Activated gamma-delta T cell (primary cell): ENCODE measurements at places on chromosomes 7 and 10.

- DNase-seq, result no peak
Measured at GRCh38 chr10:53052521-53053164, 280.1 kb upstream of the MBL2 start.

DNA sequence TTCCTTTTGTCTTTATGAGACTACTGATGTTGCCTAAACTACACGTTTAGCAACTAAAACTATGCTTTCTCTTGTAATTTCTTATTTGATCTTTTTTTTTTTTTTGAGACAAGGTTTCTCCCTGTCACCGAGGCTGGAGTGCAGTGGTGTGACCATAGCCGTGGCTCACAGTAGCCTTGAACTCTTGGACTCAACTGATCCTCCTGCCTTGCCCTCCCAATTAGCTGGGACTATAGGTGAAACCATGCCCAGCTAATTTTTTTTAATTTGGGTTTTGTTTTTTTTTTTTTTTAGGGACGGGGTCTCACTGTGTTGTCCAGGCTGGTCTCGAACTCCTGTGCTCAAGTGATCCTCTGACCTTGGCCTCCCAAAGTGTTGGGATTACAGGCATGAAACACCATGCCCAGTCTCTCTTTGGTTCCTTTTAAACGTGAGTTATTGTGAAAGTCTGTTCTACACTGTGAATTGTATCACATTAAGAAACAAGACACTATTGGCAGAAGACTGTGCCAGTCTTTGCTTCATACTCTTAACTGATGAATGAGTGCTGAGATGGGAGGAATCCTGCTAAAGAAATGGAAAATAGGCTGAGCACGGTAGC, 6.4 kb downstream of the TMEM248 start:
- no peak for DNase-seq

- no peak for DNase-seq
Measured at GRCh38 chr7:20393021-20393610, 62.4 kb downstream of the ITGB8 start.

DNA sequence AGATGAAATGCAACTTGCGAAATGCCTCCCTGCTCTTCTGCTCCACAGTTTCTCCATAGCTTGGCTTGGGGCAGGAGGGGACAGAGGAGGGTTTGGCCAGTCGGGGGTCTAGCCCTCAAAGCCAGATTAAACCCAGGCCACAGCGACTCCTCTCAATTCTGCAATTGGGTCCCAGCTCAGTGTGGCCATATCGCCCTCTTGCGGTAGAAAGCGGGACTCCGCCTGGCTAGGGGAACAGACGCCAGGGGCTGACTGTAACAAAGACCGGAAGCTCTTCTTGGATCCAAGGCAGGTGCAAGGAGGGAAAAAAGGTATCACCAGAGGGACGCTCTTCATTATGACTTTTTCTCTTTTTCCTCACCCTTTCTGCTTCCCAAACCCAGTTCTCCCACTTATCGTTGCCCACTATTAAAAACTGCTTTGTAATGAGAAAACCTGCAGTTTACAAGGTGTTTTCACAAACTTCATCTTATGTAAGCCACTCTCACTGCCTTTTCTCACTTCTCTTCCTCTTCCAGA, 36.6 kb upstream of the TNPO3 start:
- no peak for DNase-seq

DNA sequence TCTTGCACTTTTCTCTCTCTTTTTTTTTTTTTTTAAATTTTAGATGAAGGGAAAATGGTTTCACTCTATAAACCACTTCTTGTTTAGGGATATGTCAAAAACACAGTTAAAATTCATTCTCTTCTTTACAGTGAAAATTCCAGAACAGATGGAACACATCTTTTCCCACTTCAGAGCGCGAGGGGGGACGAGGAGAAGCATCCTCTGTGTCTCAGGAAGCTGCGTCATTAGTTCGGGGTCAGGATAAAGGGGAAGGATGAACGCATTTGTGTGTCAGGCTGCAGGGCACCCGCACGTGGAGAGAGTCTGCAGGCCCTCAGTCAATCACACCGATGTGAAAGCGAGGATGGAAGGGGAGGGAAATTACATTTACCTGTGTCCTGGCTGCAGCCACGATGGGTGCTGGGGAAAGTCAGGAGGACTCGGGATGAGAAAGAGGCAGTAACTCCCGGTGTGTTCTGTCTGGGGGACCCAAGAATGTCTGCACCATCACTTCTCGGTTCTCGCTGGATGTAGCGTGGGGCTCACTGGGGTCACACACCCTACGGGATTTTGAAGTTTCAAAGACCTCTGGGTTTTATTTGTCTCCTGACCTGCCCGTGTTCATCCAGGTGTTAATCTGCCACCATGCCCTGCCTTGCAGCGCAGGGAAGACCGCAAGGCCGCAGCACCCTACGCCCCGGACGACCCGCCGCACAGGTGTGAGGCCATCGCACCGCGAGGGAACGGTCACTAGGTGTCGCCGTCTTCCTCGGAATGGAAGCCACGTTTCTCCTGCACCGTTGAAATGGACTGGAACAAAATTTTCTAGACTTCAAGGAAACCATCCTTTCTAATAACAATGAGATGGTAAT, 66.7 kb upstream of the PITRM1 start:
- peak; percentile 35 for DNase-seq

- no peak for DNase-seq
Measured at GRCh38 chr7:80287400-80288174, 153.0 kb downstream of the GNAI1 start.

DNA sequence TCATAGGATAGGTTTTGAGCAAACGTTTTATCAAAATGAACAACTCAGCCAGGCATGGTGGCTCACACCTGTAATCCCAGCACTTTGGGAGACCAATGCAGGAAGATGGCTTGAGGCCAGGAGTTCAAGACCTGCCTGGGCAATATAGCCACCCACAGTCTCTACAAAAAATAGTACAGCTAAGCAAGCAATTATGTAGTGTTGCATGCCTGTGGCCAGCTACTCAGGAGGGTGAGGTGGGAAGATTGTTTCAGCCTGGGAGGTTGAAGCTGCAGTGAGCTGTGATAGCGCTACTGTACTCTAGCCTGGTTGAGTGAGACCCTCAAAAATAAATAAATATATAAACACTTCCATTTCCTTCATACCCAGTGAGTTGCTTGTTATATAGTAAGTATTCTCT, 67.1 kb downstream of the LSMEM1 start:
- no peak for DNase-seq

GRCh38 chr10:78332657-78333056, 299.0 kb downstream of the RPS24 start:
- DNase-seq, result no peak

GRCh38 chr7:120273476-120273975, 551 bp downstream of the KCND2 start:
- DNase-seq, result no peak

DNA sequence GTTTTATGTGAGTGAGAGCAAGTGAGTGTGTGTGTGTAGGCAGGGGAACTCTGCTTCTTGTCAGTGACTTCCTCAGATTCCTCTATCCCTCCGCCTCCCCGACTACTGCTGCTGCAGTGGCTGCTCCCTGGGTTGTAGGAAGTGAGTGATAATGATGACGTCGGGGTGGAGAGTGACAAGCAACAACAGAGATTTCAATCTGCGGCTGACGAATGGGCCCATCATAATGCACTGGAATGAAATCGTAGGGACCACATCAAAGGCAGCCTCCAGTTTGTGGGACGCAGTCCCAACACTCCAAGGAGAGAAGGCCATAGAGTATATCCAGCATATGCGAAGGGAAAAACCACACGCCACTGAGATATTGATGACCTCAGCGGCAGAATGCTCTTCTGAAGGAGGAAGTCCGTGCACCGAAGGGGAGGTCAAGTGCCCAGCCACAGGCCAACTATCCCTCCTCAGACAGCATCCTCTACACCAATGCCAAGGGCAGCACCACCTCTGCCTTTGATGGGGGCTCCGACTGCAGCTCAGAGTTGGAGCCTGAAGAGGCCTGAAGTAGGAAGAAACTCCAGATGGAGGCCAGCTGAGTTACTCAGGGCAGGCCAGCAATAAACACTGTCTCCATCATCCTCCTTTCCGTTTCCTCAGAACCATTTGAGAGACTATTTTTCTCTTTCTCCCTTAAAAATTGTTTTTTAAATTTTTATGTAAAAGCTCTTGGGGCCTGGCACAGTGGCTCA, 11.3 kb upstream of the STMP1 start:
- DNase-seq, result no peak

DNA sequence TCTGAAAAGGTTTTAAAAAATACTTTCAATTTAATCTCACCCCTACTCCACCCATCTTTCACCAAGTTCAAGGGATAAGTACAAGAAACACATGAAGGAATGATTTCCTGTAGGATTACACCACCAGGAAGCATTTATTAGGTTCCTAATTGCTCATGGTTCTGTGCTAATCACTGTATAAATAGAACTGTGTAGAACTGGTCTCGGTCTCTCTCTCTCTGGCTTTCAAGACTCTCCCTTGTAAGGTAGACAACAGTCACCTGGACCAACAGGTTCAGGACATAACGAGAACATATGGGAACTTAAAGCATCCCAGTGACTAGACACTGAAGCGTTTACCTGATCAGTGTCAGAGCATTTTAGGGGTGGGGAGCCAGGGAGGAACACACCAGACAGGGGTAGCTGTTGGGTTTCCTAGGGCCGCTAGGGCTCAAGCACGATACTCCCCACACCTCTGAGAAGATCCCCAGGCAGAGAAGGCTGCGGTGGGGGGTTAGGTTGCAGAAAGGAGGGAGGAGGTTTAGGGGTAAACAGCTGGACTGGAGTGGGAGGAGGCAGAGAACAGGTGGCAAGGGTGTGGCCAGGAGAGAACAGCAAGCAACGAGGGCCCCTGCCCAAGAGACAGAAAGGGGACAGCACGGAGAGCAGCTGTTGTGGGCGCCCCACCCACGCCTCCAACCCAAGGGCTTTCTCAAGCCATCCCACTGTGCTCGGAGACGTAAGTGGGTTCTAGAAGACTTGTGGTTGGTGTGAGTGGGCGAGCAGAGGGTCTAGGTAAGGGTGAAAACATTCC, 52.5 kb upstream of the USP6NL start:
- no peak for DNase-seq

GRCh38 chr7:128767475-128768110, 8.0 kb downstream of the OPN1SW start:
- no peak for DNase-seq

- no peak for DNase-seq
Measured at GRCh38 chr10:50991456-50992355, 82.6 kb upstream of the PRKG1 start.
